Endothelial cell of coronary artery (primary cell): ENCODE measurements at places on chromosomes 4 and X. TPM values are rescaled to one million over a fixed set of nuclear protein-coding genes. Genes with fewer than 3 reads are reported as not detected.

OPRPN gene
- not detected in 2 replicates for total RNA-seq

CFI gene
- total RNA-seq: 9.5 and 16.6 TPM in 2 replicates

PDHA1 gene
- 102 and 124 TPM in 2 replicates for total RNA-seq

SLITRK4 gene
- total RNA-seq: 3.6 and 21.9 TPM in 2 replicates

GATA1 gene
- not detected in 2 replicates for total RNA-seq

ATP11C gene
- total RNA-seq: 59.5 and 61.3 TPM in 2 replicates

GPAT3 gene
- total RNA-seq: 2.5 and 9.9 TPM in 2 replicates

GLOD5 gene
- total RNA-seq: not detected in 2 replicates

MAGEA4 gene
- total RNA-seq: not detected in 2 replicates

IL1RAPL1 gene
- 0.19 and 1.9 TPM in 2 replicates for total RNA-seq

GPR143 gene
- 2.6 and 3.1 TPM in 2 replicates for total RNA-seq

PRR32 gene
- not detected in 2 replicates for total RNA-seq

PPEF1 gene
- total RNA-seq: not detected in 2 replicates

MAGEA3 gene
- total RNA-seq: not detected in 2 replicates

MTNR1A gene
- not detected in 2 replicates for total RNA-seq

XAGE1A gene
- total RNA-seq: not detected in 2 replicates

MGAT4D gene
- total RNA-seq: not detected in 2 replicates

SMPX gene
- not detected in 2 replicates for total RNA-seq

ARX gene
- total RNA-seq: not detected in 2 replicates

FRMD7 gene
- total RNA-seq: under 0.01 TPM in 1 of 2 replicates, not detected in the other

SCD5 gene
- 37.3 and 52.5 TPM in 2 replicates for total RNA-seq

HOPX gene
- total RNA-seq: 0.36 and 3.7 TPM in 2 replicates

MAGEC2 gene
- not detected in 2 replicates for total RNA-seq

LDOC1 gene
- 3.5 and 7.0 TPM in 2 replicates for total RNA-seq

NDST4 gene
- not detected in 2 replicates for total RNA-seq

GNRHR gene
- total RNA-seq: not detected in 2 replicates

CHRNA9 gene
- not detected in 2 replicates for total RNA-seq

ANXA3 gene
- total RNA-seq: 219 and 338 TPM in 2 replicates

INTS6L gene
- 2.9 and 3.6 TPM in 2 replicates for total RNA-seq

NKX6-1 gene
- not detected in 2 replicates for total RNA-seq

ASB11 gene
- under 0.01 and 0.09 TPM in 2 replicates for total RNA-seq

CHIC1 gene
- 7.8 and 8.1 TPM in 2 replicates for total RNA-seq

ZNF630 gene
- total RNA-seq: 0.54 and 1.5 TPM in 2 replicates

STS gene
- total RNA-seq: 2.2 and 3.3 TPM in 2 replicates

AFF2 gene
- 0.09 and 0.18 TPM in 2 replicates for total RNA-seq

MAGEE1 gene
- total RNA-seq: 0.45 and 0.85 TPM in 2 replicates

KLHL13 gene
- 3.1 and 14.3 TPM in 2 replicates for total RNA-seq

HTN1 gene
- not detected in 2 replicates for total RNA-seq

MAGEA10 gene
- not detected in 2 replicates for total RNA-seq

PAGE5 gene
- not detected in 2 replicates for total RNA-seq

MAGEB10 gene
- total RNA-seq: not detected in 2 replicates

PNMA5 gene
- total RNA-seq: not detected in 2 replicates

GC gene
- not detected in 2 replicates for total RNA-seq

FAM241A gene
- 7.2 and 9.7 TPM in 2 replicates for total RNA-seq

MAGEB17 gene
- total RNA-seq: 0.19 TPM in 1 of 2 replicates, not detected in the other

TMPRSS11B gene
- not detected in 2 replicates for total RNA-seq

MAGT1 gene
- total RNA-seq: 168 and 197 TPM in 2 replicates

MAGEA8 gene
- total RNA-seq: not detected in 2 replicates

TMPRSS11F gene
- total RNA-seq: not detected in 2 replicates

SH3BP2 gene
- 25.9 and 32.8 TPM in 2 replicates for total RNA-seq

IKBKG gene
- 12.0 and 13.6 TPM in 2 replicates for total RNA-seq
